Neural progenitor cell (in vitro differentiated cells): ENCODE measurements at places on chromosomes 13 and 19.
A peak's percentile ranks its signal among the peaks of the same experiment; 100 is the strongest.

- peak; percentile 45 for DNase-seq
These were observed 1.9 kb downstream of the FOXO1 start for GRCh38 chr13:40664350-40665125.

- DNase-seq: no peak
These were observed 24.7 kb upstream of the MIER2 start for GRCh38 chr19:369256-369655.

DNA sequence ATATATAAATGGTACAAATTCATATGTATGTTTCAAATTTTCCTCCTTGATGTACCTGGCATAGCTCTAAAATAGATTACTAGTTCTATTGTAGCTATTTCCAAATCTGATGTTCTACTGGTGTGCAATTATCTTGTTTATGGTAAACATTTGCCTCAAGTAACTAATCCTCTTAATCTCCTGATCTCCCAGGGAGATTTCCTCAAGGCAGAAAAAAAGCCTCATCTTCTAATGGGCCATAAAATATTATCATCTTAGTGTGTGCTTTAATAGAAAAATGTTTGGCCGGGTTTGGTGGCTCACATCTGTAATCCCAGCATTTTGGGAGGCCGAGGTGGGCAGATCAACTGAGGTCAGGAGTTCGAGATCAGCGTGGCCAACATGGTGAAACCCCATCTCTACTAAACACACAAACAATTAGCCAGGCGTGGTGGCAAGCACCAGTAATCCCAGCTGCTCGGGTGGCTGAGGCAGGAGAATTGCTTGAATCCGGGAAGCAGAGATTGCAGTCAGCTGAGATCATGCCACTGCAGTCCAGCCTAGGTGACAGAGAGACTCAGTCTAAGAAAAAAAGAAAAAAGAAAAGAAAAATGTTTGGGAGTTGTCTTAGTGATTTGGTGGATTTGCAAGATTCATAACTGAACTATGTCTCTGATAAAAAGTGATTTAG is 498.9 kb upstream of the SLITRK5 start:
- peak; percentile 24 for DNase-seq

DNA sequence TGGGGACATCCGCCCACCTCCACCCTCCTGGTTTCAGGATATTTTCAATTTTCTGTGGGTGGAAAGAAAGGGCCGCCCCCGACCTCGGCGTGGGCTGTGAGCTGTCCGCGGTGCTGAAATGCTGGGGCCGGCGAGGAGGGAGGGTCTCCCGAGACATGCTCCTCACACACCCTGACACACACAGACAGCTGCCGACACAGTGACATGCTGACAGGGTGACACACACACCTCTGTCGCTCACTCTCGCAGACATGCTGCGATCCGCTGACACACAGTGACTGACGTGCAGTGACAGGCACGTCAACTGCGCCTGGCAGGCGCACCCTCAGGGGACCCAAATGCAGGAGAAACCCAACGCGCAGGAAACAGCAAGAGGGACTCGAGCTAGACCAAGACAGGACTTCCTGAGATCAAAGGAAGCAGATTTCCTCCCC is 25.1 kb upstream of the MEIS3 start:
- peak; percentile 80 for DNase-seq

DNA sequence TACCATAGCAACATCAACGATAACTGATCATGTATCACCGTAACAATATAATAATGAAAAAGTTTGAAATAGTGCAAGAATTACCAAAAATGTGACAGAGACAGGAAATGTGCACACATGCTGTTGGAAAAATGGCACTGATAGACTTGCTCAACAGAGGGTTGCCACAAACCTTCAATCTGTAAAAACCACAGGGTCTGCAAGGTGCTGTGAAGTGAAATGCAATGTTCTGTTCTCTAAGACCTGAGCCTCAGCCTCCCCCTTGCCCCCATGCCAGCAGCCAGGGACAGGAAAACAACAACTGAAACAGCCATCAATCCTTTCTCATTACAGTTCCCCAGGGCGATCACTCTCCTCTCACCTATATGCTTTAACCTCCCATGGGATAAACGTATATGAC is 88.4 kb downstream of the USP12 start:
- DNase-seq: no peak

DNA sequence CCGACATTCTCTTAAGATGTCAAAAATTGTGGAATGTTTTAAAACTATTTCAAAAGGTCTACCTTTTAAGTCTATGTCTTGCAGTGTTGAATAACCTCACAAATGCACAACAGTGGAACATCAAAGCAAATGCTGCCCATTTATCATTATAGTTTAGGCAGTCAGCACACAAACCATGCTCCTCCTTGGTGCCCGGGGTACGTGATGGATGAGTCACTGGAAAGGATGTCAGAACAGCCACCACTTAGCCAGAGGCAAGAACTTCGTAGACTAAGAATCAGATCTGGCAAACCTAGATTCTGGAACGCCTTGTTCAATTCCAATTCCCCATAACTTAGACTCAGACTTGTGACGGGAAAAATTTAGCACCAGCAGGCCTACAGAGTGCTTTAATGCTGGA is 343.6 kb downstream of the FGF9 start:
- DNase-seq: no peak
